Activated T-cell treated with anti-CD3 and anti-CD28 coated beads, Interleukin-2, amount 50 U/mL, for 4 hours (primary cell): ENCODE measurements at places on chromosomes 11 and 22.

DNA sequence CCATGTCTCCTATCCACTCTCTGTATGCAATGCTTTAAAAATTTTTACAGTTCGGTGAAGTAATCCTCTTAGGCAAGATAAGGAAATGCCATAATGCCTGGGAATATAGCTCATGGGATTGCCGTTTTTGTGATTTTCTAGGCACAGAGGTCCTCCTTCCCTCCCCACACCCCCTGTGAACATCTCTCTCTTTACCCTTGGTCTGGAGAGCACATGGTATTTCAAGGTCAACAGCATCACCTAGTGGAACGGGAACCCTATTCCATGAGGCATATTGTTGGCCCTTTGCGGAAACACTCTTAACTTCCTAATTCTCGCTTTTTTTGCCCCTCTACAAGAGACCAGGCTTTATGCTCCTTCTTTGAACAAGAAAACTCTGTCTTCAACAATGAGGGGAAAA is 8.8 kb downstream of the NXPE4 start:
- DNase-seq = no peak

- no peak for DNase-seq
Observed at GRCh38 chr11:8102965-8103364, 22.0 kb downstream of the TUB start.

DNA sequence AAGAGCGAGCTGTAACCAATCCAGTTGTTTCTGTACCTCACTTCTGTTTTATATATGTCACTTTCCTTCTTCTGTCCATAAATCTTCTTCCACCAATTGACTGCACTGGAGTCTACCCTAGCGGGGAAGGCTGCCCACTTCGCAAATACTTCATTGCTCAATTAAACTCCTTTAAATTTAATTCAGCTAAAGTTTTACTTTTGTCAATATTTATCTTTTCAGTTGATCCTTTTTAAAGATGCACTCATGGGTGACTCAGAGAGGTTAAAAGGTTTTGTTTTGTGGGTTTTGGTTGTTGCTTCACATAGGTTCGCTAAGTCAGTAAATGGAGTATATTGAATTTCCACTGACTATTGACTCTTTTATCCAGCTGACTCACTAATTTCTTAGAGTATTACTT is 597.2 kb downstream of the DLG2 start:
- DNase-seq = no peak

DNA sequence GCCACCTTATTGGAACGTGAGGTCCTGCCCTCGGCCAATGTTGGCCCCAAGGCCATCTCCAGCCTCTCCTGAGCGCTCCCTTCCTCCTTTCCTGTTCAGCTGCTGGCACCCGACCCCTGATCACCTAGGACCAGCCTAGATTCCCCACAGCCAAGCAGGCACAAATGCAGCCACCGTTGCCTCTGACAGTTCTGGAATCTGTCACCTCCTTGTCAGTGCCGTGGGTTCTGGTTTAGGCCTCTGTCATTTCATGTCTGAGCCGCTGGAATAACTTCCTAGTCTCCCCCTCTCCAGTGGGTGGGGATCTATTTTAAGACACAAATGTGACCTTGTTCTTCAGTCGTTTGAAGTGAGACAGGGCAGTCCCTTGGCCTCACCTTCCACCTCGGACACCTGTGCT is 29.7 kb downstream of the FADS3 start:
- DNase-seq = no peak

DNA sequence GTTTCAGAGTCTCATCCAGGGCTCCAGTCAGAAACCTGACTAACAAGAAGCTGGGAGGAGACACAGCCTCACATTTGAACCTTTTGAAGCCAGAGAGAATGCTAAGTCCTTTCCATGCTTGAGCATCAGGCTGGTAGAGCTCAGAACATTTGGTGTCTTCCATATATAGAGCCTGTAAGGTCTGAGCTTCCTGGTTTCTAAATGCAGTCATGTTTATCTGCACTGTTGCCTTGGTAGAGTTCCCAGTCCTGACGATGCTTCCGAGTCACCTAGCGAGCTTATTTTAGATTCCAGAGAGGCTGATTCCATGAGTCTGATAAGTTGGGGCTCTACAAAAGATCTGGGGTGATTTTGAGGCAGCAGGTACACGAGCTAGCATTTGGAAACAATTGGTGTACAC is 68.4 kb upstream of the SORL1 start:
- DNase-seq = no peak

- no peak for DNase-seq
Observed at GRCh38 chr11:20125927-20126326, 34.3 kb downstream of the DBX1 start.

GRCh38 chr11:87063982-87064381 is 26.2 kb downstream of the TMEM135 start:
- no peak for DNase-seq

DNA sequence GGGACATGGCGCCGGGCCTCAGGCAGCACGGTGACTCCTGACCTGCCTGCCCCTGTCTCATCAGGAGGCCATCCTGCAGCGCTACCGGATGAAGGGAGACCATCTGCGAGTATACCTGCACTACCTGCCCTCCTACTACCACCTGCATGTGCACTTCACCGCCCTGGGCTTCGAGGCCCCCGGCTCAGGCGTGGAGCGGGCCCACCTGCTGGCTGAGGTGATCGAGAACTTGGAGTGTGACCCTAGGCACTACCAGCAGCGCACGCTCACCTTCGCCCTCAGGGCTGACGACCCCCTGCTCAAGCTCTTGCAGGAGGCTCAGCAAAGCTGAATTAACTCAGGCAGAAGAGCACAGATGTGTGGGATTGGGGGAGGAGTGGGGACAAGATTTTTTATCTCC is 10.2 kb upstream of the ST3GAL4 start:
- DNase-seq = no peak

GRCh38 chr11:120294096-120294495 is 31.0 kb upstream of the TLCD5 start:
- DNase-seq = no peak

GRCh38 chr11:65574811-65575567 is 864 bp upstream of the EHBP1L1 start:
- no peak for DNase-seq

GRCh38 chr11:78660471-78660870 is 85.8 kb upstream of the NARS2 start:
- no peak for DNase-seq

DNA sequence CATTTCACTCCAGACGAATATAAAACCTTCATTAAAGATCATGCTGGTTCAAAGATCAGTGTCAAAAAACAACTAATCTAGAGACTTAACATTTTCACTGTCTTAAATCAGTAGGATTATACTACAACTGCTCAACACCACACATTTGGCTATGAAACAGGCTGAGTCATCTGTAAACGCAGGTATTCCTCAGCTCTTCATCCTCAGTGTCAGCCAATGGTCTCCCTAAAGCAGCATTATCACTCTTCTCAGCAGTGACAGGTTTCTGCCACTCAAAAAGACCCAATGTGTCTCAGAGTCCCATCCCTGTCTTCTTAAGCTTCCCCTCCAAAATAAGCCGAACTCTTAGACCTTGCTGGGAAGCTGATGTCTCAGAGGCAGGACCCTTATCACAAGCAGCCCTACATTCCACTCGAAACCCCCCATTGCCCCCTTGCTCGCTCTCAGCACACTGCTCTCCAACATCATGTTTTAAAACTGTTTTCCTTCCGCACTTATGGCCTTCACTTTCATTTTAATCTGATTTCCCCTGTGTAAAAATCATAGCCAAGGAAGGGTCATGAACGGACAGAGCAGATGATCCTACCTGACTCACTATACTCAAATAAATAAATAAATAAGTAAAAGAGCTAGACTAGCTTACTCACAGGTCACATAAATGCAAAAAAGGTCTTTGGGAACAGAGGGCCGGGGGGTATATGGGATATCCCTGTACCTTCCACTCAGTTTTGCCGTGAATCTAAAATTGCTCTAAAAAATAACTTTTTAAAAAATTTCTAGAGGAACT is 23.0 kb downstream of the CDON start:
- no peak for DNase-seq

DNA sequence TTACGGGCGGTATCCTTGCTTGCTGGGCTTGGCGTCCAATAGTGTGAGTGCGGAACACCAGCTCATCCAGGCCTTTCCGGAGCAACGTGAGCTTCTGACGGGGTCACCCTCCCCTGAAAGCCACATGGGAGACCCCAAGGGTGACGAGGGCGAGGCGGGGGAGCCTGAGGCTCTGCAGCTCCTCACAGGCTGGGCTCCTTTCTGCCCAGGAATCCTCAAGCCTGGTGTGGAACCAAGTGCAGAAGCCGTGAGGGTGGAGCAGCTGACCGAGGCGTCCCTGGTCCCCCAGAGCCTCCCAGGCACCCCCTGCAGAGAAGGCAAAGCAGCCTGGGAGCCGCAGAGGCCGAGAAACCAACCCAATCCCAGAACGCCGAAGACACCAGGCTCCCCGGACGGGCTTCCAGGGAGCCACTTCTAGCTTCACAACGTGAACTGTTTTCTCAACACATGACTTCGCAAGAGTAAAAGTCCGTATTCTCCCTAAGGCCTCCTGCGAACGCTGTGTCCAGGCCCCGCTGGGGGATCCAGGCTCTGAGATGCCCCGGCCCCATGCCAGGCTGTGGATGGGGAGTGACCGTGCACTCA is 530.3 kb downstream of the BRD1 start:
- DNase-seq = no peak

GRCh38 chr11:113697756-113698407 is 8.2 kb downstream of the TMPRSS5 start:
- DNase-seq = no peak

DNA sequence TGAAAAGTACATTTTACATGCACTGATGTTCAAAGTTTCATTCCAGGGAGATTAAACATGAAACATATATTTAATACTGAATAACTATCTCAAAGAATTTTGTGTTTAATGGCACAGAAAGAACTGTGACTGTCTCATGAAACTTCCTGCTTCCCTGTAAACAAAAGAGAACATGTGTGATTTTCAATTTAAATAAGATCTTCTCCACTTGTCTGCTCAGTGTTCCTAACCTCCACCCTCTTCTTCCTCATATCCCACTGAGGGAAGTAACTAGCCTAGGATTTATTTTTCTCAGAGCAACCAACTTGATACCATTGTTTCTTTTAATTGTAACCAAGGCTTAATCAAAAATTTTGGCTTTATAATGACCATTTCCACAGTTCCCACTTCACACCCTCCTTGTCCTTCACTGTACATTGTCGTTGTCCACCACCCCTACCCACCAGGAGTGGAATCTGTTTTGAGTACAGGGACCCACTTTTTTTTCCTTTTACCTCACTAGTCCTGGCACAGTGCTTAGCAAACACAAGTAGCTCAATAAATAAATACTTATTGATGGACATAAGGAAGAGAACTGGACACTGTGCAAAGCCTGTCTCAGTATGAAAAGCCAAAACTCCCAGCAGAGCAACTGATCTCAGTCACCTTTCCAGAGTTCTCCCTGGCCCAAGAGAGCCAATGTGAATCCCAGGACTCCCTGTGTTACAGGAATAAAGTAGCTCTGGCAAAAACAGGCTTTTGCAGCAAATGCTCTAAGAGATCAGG is 4.2 kb downstream of the CPSF7 start:
- DNase-seq = no peak

- no peak for DNase-seq
Observed at GRCh38 chr11:28759311-28759710, 651.1 kb downstream of the METTL15 start.

DNA sequence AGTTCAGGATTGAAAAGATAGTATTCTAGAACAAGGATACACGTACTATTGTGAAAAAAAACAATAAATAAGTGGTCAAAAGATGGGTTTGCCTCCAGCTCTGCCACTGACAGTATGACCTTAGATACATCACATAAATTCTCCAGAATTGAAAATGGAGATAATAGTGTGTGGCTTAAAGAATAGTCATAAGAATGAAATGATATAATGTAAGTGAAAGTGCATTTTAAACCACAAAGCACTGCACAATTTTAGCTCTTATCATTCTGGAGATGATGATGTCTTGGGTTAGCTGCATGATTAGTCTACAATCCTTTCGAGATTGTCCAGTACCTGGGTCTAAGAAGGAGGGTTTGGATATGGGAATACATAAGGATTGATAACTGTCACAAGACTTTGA is 21.9 kb upstream of the CEP295 start:
- no peak for DNase-seq

- no peak for DNase-seq
Observed at GRCh38 chr11:68839911-68840641, 1.6 kb downstream of the CPT1A start.

DNA sequence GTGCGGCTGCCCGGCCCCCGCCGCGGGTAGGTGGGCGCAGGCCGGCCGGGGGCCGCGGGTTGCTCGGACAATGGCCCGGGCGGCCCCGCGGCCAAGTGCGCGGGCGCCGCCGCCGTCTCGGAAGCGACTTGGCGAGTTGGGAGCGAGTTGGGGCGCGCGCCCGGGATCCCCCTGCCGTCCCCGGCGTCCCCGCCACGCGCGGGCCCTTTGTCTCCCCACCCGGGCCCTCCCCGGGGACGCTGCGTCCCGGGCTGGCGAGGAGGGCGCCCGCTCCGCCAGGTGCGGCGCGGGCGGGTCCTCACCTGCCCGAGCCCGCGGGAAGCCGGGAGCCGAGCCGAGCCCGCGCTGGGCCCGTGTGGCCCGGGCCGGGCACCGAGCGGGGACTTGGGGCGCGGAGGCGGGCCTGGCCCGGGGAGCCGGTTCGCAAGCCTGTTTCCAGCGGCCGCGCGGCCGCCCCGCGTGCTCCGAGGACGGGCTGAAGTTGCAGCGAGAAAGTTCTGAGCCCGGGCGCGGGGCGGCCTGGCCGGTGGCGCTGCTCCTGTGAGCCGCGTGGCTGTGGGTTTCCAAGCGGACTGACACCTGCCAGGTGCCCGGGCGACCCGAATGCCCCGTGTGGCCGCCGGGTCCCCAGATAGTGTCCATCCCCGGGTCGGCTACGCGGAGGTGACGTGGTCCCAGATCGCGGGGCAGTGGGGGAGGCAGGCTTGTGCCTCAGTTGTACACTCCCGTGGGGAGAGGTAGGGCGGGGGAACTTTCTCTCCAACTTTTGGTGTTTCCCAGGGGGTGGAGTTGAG is 586 bp downstream of the LRP5 start:
- DNase-seq = no peak

- no peak for DNase-seq
Observed at GRCh38 chr22:39302431-39302960, 16.9 kb downstream of the RPL3 start.

DNA sequence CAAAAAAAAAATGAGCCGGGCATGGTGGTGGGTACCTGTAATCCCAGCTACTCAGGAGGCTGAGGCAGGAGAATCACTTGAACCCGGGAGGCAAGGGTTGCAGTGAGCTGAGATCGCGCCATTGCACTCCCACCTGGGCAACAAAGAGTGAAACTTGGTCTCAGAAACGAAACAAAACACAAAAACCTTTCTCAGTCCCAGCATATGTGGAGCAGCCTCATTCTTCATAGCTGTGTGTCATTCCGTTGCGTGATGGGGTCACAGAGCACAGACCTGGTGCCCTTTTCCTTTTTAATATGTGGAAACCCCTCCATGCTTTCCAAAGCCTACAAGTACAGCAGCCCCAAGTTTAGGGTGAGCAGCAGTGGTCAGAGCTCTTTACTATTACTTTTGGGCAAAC is 13.7 kb downstream of the PEX26 start:
- no peak for DNase-seq
